ENCODE measurements at places on chromosomes 5 and 9.

DNA sequence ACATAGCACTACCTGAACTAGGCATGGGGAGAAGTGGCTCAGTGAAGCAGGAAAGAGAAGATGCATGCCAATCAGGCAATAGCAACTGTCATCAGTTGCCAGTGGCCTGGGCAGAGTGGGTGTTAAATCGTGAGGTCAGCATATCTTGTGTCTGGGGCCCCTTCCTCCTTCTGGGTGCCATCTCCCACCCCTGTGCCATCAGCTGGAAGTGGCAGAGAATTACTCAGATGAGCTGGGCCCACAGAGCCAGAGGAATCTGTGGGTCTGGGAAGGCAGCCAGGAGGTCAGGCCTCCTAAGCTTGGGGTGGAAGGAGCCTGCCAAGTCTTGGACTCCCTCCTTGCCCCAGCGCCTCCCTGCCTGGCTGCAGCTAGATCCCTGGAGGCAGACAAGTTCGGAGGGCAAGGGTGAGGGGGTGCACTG, 66.5 kb downstream of the GALNT12 start:
- no peak for DNase-seq

- DNase-seq: no peak
Observed at GRCh38 chr5:13859270-13860065, 85.0 kb downstream of the DNAH5 start.

- DNase-seq: no peak
Observed at GRCh38 chr5:78399116-78399515, 38.7 kb downstream of the SCAMP1 start.

DNA sequence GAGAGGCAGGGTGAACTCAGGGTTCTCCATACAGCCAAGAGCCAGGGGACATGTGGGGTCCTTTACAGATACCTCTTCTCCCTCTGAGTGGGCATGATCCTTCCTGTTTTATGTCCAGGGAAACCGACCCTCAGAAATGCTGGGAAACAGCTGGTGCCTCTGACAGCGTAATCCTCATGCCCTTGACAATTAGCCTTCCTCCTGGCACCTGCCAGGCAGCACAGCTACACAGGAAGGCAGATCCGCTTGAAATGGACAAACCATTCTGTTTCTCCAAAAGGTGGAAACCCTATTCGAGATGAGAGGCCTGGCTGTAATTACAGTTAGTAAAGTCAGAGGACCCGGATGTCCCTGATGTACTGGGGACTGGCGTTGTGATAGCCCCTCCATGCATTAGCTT, 7.2 kb downstream of the ERGIC1 start:
- no peak for DNase-seq

- DNase-seq: no peak
Observed at GRCh38 chr9:122213589-122214413, 15.0 kb downstream of the LHX6 start.

DNA sequence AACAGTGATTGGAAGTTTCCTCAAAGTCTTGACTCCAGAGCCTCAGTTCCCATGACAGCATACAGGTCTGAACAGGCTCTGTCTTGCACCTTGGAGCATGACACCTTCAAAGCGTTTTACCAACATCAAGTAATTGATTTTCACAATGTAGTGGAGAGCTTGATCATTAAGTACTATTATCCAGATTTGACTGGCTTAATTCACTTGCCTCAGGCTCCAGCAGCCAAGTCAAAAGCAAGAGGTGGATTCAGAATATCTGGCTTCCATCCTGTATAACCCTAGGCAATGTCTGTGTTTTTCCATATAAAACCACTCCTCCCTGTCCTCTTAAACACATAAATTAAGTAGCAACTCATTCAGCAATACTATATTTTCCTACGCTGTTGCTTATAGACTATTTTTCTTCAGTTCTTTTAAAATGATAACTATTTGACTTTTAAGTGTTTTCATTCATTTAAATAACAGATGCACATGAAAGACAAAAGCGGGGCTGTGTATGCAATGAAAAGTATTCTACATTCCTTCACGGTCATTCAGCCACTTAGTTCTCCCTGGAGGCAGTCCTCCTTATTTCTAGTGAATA, 150.8 kb upstream of the RANBP3L start:
- no peak for DNase-seq

GRCh38 chr5:39648085-39648847, 223.5 kb upstream of the DAB2 start:
- no peak for DNase-seq

GRCh38 chr9:33877727-33878489, 60.9 kb downstream of the UBE2R2 start:
- DNase-seq: no peak

DNA sequence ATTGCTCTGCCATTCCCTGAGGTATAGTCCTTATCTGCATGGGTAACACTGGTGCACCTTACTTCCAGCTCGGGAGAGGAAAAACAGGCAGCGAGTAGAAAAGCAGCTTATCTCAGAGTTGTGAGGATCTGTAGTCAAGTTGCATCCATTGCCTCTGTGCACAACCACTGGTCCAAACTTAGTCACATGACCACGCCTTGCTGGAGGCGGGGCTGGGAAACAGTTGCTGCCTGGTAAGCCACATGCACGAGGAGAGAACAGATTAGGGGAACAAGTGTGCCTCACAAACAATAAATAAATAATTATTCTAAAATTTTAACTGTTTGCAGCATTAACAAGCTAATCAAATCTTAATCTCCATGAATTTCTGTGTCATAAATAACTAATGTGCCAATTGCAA, 18.6 kb downstream of the ZNF622 start:
- DNase-seq: no peak
